ENCODE measurements at places on chromosomes 3 and 15.

GRCh38 chr3:149621218-149622005 lies 36.4 kb downstream of the WWTR1 start:
- no peak for DNase-seq

- DNase-seq: no peak
Observed at GRCh38 chr3:14305324-14305723, 97.1 kb upstream of the SLC6A6 start.

DNA sequence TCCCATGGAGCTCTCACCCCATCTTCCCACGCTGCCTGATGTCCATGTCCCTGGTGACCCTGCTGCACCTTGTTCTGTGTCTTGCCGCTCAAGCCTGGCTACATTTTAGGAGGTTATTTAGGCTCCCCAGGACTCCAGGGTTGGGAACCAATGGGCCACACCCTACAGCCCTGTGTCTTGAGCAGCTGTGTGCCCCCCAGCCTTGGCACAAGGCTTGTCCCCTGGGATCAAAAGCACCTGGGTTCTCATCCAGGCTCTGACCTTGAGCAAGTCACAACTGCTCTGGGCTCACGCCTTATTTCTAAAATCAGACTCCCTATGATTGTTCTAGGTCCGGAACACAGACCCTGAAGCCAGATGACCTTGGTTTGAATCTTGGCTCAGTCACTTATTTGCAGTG lies 14.1 kb downstream of the SPSB4 start:
- DNase-seq: no peak

DNA sequence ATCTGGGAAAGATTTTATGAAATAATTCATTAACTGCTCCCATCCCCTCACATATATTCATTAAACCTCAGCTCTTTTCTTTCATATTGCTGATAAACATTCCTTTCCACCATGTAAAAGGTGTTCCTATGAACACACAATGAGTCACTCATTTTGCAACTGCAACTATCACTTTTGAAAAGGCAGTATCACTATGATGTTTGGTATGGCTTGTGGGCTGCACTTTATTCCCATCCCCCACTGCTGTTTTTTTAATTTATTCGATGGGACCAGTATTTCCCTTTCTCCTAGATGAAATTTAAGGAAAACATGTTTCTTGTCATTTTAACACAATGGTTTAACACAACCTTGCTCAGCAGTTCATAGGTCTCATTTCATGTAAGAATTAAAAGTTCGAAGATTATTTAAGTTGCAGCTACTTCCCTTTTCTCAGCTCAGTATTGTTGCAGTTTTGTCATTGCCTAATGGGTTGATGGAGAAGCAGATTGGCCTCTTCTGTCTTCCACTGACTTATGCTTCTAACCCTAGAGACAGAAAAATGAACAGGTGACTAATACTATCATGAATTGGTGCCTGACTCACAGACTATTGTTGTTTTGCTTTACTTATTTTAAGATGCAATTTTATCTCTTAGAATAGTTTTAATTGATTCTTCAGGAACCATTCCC lies 280.3 kb downstream of the ZPLD1 start:
- DNase-seq: no peak

DNA sequence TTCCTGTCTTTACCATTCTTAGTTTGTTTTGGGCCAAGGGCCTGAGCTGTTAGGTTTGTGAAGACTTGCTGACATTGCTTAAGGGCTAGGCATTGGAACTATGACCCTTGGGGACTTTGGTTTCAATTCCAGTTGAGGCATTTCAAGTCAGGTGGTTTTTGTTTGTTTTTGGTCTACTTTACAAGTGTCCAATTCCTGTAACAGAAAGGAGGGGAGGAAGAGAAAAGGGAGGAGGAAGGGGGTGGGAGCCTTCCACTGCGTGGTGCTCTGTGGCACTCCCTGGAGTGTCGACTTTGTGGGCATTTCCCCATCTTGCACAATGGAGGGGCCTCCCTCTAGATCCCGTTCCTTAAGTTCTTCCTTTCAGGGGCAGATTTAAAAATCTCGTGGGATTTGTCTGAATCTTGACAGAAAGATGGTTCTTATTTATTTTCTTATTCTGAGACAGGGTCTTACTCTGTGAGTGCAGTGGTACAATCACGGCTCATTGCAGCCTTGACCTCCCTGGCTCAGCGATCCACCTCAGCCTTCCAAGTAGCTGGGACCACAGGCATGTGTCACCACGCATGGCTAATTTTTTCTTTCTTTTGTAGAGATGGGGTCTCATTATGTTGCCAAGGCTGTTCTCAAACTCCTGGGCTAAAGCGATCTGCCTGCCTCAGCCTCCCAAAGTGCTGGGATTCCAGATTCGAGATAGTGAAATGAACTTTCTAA lies 59.5 kb upstream of the RYK start:
- DNase-seq: no peak

- no peak for DNase-seq
Observed at GRCh38 chr3:46209746-46210470, 1.8 kb upstream of the CCR1 start.

DNA sequence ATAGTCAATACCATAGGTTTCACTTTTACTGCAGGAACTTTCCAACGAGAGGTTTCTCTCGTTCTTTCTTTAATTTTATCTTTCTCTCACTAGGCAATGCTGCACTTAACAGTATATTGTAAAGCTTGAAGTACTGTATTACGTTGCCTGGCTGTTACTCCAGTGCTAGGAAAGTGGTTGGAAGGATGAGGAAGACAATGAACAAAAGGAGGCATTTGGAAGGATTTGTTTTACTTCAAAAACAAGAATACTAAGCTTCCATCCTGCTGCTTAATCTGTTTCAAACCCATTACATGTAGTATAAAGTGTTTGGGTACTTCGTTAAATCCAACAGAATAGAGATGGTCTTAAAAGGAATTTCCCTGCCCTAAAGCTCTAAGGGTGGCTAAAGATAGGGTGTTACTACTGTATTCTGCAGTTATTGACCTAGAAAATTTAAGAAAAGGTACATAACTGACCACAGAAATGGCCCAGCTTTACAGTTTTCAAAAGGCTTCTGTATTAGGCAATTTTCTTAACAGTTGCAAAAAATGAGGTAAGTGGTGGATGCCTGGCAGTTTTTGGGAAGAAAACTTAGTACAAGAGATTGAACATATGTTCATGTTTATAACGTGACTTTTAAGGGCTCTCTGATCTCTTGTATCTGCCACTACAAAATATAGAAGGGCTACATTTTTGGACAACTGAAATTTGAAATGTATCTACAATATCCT lies 785 bp upstream of the IFT57 start:
- peak; percentile 33 for DNase-seq

DNA sequence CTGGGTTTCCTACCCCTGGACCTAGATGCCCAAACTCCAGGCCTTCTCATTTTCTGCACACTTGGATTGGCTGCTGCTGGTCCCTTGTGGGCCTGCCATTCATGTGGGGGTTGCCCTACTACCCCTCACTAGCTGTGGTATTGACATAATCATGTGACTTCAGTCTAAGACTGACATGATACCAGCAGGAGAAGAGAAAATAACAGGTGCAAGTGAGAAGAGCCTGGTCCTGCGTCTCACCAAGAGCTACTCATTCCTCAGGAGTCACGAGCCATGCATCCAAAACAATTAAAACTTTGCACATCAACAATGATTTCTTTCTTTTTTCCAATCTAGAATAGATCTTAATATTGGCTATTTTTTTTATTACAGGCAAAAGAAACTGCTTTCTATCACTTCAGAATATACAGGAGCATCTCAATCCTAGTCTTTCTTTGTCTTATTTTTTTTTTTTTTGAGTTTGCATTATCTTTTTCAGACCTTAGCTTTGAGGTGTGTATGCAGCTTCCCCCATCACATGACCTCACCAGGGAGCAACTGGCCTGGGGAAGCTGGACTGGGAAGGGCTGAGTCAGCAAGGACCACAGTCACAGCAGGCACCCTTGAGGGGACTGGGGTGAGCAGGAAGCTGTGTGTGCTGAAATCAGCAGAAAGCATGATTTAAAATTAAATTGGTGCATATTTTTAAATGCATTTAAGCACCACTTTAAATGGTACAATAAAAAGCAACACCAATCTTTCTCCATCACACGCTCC lies 27.6 kb downstream of the SLC9A9 start:
- no peak for DNase-seq

- DNase-seq: no peak
Observed at GRCh38 chr15:69613988-69614387, 161.4 kb downstream of the RPLP1 start.

GRCh38 chr3:112134335-112135124 lies 1.5 kb upstream of the GCSAM start:
- no peak for DNase-seq

DNA sequence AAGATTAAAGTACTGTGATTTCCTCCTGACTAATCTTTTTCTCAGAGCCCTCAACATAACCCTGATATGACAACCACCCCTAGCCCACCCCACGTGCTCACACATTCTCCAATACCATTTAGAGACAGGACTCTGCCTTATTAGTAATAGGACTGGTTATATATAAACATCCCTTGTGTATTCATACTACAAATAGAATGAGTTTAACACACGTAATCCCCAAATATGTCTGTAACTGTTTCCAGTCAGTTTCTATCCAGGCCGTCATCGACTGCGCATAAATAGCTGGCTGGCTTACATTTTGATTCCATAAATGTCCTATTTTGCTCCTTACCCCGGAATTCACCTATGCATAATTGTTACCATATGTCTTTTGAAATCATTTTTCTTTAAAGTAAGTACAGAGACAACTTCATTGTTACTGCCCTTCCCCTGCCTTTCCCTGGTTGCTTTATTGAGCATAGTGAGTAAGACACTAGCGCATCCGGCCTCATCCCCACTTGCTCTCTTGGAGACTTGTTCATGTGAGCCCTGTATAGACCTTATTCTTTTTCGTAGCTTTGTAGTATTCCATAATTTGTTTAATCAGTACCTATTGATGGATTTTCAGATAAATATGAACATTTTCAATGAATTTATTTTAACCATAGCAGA lies 3.5 kb upstream of the P2RY14 start:
- no peak for DNase-seq

DNA sequence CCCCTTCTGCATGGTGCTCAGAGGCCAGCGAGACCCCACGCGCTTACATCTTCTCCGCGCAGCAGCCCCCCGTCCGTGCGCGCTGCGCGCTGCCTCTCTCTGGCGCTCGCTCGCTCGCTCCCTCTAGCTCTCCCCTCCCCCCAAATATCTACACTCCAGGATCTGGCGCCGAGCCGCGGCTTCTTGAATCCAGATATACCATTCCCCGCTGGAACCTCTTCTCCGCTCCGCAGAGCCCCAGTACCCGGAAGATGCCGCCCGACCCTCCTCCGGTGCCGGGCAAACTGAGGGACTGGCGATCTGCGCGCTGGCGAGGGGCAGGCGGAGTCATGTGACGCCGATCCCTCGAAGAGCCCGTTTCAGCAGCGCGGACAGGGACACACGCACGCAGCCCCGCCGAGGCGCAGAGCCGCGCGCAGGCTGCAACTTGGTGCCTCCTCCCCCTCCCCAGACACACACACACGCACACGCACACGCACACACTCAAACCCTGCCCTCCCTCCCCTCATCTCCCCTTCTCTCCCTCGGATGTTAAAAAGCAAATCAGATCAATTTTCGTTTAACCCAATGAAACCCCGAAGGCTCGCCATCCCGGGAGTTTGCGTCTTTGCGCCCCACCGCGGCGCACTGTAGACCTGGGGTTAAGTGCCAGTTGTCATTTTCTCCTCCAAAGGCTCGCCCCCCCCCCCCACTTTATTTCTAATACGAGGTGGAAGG lies at the start of gene RASGRF1:
RASGRF1 (minus strand) TSS at position 294 of the 717 bp plus-strand sequence; CDS start at position 12, 282 bp downstream.
- peak; percentile 13 for DNase-seq

DNA sequence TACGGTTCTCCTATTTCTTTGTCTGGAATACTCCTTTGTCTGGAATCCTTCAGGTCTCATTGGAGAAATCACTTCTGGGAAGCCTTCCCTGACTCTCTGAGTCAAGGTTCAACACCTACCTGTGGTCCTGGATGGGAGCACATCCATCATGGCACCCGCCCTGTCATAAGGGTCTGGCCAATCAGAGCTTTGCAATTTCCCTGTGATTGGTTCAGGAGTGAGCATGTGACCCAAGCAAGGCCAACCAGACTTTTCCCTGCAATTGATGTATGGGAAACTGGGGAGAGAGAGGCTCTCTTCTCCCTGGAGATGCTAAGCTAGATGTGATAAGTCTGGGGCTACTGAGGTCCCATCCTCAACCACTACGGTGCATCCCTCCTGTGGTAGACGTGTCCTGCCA lies 8.1 kb downstream of the FAM3D start:
- no peak for DNase-seq

DNA sequence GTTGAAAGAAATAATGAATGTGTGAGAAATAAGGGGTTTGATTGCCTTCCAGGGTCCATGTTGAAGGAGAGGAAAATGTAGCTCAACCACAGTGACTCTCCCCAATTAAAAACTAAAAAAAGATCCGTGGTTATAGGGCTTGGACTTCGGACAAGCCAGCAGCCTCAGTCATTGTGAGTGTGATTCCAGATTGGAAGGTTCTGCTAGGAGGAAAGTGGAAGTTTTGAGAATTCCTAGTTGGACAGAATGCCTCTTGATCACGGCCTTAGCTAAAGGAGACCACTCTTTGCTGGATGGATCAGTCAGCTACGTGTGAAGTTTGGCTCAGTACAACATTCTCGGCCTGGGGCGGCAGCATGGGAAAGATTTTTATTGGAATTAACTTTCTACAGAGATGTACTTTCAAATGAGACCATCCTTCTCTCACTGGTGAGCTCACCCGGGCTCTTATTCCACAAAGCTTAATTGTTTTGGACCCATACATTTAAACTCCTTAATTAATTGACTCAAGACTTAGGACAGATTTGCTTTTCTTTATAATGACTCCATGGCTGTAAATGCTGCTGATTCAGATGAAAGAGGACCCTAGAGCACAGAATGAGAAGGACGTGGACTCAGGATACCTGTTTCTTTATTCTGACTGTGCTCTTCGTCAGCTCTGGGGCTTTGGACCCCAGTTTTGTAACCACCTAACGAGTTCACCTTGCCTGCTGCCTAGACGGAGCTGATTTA lies 27.5 kb downstream of the FLNB start:
- no peak for DNase-seq

DNA sequence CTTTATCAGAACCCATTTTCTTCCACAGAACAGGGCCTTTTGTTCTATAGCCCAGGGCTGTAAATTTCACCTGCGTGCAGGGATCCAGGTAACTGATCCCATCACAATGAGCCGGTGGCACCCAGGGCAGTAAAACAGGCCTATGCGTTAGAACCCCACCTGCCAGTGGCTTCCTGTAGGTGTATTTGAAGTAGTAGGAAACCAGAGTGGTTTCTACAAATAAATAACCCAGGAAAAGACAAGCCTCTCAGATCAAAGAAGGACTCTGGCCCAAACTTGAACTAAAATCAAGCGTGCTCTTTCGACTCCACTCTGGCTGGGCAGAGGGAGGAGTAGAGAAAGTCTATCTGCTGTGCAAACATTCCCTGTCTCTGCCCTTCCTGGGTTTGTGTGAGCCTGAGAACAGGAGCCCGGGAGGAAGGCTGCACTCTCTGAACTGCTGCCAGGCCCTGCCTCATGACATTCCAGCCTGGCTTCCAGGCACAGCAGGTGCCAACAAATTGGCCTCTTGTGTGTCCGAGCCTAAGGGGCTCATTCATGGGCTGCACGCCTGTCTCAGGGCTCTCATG lies 77.7 kb downstream of the CEMIP start:
- peak; percentile 80 for DNase-seq

GRCh38 chr3:40337136-40338108 lies 27.9 kb downstream of the EIF1B start:
- no peak for DNase-seq
